Activated naive CD8-positive, alpha-beta T cell treated with anti-CD3 and anti-CD28 coated beads, Interleukin-2, amount 10 ng/mL, durations not matched to agents 7 days and 5 days (primary cell): ENCODE measurements at places on chromosomes 5 and 9. TPM values are rescaled to one million over a fixed set of nuclear protein-coding genes. Genes with fewer than 3 reads are reported as not detected.

DNA sequence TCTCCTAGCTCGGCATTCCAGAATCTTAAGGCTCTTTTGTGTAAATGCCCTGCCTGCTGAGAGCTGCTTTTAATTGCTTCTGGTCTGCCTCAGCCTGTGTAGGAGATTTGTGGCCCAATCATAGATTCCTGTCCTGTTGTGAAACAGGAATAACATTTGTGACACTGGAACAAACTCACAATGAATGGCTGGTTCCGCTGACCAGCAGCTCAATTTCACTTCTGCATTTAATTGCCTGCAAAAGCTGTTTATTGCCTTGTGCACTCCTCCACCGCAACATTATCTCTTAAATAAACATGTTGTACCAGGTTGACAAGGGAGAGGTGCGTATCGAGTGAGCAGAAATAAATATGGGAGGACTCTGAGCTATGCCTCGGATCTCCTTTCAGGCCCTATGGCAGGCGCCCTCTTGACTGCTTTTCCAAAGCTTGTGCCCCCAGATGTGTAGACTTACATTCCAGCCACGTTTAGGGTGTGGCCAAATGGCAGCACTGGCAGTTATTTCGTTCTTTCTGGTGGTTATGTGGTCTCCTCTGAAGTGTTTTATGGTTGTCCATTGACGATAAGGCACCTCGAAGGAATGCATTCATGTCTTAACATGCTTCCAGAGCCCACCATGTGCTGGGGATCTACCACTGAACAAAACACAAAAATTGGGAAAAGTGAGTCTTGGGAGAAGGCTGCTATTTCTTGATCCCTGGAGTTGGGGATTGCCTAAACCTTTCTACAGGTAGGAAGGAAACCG lies 58.1 kb downstream of the DMRT1 start:
- no peak for DNase-seq

DNA sequence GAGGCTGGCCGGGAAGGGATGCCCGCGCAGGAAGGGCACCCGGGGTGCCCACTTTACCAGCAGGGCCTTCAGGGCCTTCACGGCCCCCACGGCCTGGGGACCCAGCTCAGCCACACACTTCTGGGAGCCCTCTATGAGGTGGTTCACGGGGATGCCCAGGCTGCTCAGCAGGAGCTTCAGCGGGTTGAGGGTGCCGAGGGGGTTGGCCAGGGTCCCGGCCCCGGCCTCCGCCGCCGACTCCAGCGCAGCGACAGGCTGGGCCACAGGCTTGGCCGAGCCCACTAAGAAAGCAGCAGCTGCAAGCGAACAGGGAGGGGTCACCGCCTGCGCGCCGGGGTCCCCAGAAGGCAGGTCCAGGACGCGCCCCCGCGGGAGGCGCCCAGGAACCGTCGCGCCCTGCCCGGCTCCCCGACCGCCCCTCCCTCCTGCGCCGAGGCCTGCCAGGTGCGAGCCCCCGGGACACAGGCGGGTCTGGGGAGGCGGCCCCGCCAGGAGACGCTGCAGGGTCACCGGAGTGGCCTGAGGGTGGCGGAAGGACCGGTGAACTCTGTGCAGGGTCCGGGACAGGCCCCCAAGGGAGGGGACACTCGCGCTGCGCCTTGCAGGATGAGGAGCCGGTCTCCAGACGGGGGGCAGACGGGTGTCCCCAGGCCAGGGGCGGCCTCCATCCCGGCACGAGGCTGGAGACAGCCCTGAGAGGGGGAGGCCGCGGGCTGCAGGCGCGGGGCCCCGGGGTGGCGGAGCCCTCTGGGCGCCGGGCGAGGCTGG lies 572 bp downstream of the SCGB3A1 start:
- DNase-seq: no peak

ADAMTS13 gene
- total RNA-seq: 3.5 TPM

GRCh38 chr5:92050970-92051369 lies 667.9 kb upstream of the ARRDC3 start:
- no peak for DNase-seq

DAB2 gene
- 2.9 TPM for total RNA-seq

CCL27 gene
- total RNA-seq: 0.43 TPM

- no peak for DNase-seq
These were observed 401.3 kb downstream of the ENC1 start for GRCh38 chr5:74239261-74239660.

- DNase-seq: no peak
These were observed 54.5 kb downstream of the GABBR2 start for GRCh38 chr9:98654247-98654646.

- DNase-seq: no peak
These were observed 13.0 kb upstream of the NR5A1 start for GRCh38 chr9:124520206-124520596.

DNA sequence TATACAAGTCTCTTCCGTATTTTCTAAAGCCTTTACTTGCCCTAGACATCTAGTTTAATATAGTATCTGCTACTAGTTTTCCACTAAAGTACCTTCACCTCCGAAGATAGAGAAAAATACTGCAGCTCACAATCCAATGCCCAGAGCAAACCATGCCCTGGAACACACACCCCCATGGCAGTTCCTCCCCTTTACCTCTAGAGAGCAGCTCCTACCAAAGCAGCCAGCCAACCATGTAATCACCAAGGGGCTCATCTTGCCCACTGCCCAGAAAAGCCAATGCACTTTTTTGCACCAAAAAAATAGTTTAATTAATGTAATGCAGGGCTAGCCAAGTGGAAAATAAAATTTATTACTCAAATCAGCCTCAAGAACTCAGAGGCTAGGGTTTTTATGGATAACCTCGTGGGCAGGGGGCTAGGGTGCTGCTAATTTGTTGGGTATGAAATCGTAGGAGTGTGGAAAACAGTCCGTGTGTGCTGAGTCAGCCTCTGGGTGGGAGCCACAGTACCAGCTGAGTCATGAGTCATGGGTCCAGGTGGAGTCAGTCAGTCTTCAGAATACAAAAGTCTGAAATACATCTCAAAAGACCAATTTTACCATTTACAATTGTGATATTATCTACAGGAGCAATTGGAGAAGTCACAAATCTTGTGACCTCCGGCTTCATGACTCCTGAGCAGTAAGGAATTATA lies 120.1 kb upstream of the ACO1 start:
- no peak for DNase-seq

DNA sequence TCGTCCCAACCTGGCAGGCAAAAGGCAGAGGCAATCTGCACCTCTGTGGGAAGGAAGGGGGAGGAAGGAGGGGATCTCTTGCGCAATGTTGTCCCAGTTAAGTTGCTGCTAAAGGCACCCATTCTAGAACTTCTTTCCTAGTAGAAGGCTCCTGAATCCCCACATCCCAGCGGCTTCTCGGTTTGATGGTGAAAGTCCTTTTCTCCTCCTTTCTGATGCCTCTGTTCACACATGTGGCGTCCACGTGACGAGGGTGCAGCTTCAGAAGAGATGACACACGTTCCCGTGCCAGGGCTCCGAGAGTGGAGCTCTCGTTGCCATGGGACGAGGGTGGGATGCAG lies 96.9 kb upstream of the FCN2 start:
- no peak for DNase-seq

GRCh38 chr9:133538851-133539833 lies 4.6 kb downstream of the ADAMTSL2 start:
- DNase-seq: no peak

DNA sequence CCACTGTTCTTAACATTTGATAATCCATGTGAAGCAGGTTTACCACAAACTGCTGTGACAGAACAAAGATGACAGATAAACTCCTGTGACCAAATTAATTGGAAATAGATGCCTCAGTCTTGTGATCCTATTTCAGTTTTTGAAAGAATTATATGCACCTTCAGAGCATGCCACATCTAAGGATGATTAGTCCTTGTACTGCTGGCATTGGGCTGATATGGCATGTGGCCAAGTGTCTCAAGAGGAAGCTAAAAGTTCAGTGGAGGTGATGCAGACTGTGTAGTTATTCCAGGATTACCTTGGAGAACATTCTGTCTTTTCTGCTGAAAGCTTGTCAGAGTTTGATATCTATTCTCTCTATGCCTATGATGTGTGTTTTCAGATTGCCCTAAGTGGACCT lies 314.4 kb upstream of the EFNA5 start:
- DNase-seq: no peak

- no peak for DNase-seq
These were observed 176.1 kb downstream of the ISL1 start for GRCh38 chr5:51559339-51559738.

DNA sequence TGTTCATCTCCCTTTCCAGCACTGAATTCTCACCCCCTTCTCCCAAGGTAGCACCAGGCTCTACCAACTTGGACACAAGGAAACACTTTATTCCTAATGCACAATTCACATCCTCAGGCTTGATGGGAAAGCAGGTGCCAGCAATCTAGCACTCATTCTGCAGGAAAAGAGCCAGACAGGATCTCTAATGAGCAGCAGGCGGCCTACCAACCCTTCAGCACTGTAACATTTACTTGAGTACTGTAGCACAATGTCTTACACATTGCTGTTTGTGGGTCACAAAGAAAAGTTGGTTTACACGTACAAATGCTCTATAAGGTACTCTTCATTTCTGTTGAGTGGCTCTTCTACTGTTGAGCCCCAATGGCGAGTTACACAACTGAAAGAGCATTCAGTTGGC lies 254.4 kb downstream of the MLLT3 start:
- DNase-seq: no peak

DNA sequence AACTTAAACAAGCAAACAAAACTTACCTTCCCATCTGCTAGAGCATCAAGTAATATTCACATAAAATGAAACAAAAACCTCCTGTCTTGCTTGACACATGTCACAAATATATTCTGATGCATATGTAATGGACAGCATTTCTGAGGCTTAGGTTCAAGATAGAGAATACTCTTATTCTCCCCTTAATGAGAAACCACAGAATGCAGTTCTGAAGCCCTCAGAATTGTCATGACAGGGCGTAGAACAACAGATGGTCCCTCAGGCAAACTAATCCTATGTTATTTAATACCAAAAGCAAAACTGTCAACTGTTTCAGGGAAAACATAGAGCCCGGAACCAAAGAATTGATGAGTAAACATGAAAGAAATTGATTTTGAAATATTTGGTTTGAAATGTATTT lies 229.9 kb upstream of the RIOK2 start:
- DNase-seq: no peak

TAS2R1 gene
- total RNA-seq: not detected

DNA sequence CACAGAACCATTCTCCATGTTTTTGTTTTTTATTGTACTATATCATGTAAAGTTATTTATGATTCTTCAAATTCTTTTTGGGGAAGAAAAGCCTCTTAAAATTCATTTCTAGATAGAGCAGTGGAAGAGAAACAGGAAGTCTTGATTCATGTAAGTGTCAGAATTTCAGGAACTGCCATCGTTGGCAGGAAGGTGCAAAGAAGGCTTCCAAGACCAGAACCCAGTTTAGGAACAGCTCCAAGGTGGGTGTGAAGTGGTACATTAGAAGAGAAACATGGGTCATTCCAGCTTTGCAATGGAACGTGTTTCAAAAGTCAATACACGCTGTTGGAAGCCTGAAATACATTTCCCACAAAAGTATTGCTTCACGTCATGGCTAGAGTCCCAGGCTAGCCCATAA lies 14.8 kb downstream of the SAXO1 start:
- DNase-seq: no peak

- no peak for DNase-seq
These were observed 197.9 kb downstream of the EPB41L4A start for GRCh38 chr5:112221128-112221527.

TRPM3 gene
- not detected for total RNA-seq

DNA sequence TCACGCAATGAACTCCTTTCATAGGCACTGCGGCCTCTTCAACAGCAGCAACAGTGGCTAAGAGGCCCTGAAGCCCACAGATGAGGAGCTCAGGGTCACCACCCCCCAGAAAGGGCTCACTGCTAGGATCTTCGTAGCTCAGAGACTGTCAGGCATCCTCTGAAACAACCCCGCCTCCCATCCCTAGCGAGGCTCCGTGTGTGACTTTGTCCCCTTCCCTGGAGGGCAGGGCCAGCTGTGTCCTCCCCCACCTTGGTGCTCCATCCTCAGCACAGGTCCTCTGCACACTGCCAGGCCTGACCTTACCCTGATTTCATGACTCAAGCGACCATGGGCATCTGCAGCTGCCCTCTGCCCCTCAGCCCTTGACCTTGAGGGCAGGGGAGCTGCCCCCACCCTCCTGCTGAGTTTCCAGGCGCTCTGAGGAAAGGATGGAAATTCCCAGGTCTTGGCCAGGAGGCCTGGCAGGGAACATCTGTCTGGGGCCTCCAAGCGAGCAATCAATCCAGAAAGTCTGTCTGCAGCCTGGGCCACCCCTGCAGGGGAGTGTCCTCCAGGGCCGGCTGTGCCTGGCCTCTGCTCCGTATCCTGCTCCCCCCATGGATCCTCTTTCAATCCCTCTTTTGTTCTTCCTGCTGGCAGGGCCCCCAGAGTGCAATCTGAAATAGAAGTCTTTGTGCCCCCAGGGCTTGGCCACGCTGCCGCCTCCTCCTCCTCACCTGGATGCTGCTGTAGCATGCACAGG lies 6.8 kb upstream of the IRX4 start:
- peak; percentile 18 for DNase-seq

ENTPD8 gene
- not detected for total RNA-seq

- DNase-seq: no peak
These were observed 248.9 kb downstream of the ADGRV1 start for GRCh38 chr5:90807496-90807895.

GRCh38 chr9:125971050-125971449 lies 223.9 kb downstream of the PBX3 start:
- no peak for DNase-seq

C9orf152 gene
- total RNA-seq: not detected

EQTN gene
- not detected for total RNA-seq

CACNA1B gene
- total RNA-seq: not detected

ADGRD2 gene
- total RNA-seq: not detected

DNA sequence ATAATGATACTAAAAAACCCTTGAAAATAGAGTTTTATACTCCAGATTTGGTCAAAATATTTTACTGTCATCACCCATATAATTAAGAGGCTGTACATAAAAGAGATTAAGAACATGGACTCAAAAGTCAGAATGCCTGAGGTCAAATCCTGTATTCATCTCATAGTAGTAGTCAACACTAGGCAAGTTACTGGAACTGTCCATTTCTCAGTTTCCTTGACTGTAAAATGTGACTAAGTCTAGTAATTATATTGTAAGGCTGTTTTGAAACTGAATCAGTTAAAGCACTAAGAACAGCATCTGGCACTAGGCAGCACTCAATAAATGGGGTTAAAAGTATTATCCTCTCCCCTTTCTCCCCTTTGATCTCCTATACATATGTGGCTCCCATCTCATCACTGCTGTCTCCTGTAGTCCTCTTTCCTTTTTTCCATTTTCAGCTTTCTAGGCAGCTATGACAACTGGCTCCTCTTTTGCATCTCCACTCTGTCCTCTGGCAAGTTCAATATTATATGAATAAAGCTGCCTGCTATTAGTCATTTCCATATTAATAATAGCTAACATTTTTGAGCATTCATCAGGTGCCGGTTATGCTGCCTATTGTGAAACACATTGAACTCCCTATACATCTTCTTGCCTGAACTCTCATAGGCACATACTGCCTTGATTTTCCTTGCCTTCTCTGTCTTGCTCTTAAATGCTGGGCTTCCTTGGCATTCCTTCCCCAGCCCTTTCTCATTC lies 185.8 kb upstream of the NREP start:
- DNase-seq: no peak

PRRT1B gene
- total RNA-seq: not detected

PAPPA gene
- not detected for total RNA-seq

GRCh38 chr5:963310-963672 lies 45.3 kb upstream of the NKD2 start:
- DNase-seq: no peak
